ENCODE measurements at places on chromosomes 11 and 22.
A peak's percentile ranks its signal among the peaks of the same experiment; 100 is the strongest.

DNA sequence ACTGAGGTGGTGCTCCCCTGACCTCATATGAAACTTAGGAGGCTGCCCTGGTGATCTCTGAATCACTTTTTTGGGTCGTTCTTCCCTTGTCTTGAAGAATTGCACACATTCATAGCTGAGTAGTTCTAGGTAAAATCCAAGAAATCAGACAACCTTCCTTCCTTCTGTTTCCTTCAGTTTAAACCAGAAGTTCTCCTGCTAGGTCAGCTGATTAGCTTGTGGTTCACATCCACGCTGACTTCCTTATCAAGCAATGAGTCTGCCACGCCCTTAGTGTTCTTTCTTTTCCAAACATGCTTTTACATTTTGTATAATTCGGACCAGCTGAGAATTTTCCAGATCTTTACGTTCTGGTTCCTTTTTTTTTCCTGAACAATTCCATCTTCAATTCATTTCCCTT lies 892.8 kb downstream of the NTM start:
- DNase-seq: no peak

DNA sequence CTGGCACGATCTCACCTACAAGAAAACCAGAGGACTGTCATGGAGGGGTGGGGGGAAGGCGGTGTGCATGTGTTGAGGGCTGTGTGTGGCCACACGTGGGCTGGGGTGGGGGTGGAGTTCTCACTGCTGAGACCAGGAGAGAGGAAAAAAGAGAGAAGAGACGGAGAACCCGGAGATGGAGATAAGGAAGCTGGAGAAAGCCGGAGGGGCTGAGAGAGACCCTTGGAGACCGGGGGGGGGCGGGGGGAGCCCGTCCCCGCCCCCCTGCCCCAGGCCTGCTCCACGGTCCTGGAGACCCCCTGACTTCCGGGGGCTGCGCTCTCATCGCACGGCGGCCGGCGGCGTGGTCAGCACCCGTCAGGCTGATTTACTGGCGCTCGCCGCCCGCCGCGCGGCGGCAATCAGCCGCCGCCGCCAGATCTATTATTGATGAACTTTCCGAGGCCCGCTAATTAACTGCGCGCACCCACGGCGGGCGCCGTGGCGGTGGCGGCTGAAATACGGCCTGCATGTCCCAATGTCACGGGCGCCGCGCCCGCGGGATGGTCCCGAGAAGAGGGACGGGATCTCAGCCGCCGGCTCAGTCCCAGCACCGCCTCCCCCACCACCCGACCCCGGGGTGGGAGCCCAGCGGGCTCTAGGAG lies 187.4 kb downstream of the MN1 start:
- no peak for DNase-seq

- no peak for DNase-seq
These were observed 58.4 kb downstream of the EFCAB6 start for GRCh38 chr22:43753688-43754087.

GRCh38 chr11:46122945-46123715 lies 1.9 kb upstream of the PHF21A start:
- DNase-seq: no peak

GRCh38 chr11:8033305-8034105 lies 46.4 kb downstream of the EIF3F start:
- DNase-seq: peak; percentile 41

DNA sequence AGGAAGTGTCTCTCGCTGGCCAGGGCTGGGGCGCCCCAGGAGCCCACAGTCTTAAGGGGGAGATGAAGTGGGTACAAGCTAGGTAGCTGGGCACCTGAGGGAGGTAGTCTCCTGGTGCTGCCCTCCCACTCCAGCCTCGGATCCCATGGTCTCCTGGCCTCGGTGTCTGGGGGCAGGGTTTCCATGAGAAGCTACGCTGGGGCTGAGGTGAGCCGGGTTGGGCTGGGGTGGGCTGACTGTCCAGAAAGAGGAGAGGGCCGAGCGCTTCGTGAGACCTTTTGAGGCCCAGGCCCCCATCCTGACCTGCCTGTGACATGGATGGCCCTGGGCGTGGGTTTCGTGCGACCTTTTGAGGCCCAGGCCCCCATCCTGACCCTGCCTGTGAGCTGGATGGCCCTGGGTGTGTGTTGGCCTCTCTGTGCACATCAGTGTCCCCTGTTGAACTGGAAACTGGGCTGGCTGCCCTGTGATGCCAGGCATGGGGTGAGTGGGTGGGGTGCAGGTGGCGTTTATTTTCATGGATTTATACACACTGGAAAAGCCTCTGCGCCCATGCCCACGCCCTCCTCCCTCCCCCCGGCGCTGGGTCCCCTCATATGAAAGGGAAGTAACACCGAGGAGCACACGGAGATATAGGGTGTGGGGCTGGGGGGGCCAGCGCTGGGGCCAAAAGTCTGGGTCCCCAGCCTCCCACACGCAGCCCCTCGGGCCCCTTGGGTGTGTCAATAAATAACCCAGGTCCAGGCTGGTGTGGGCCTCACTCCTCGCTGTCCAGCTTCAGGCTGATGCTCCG lies 8.6 kb downstream of the AIP start:
- no peak for DNase-seq

- no peak for DNase-seq
These were observed 135.8 kb upstream of the TIMP3 start for GRCh38 chr22:32665676-32666075.

- DNase-seq: no peak
These were observed 49.3 kb downstream of the PPME1 start for GRCh38 chr11:74220376-74220775.

DNA sequence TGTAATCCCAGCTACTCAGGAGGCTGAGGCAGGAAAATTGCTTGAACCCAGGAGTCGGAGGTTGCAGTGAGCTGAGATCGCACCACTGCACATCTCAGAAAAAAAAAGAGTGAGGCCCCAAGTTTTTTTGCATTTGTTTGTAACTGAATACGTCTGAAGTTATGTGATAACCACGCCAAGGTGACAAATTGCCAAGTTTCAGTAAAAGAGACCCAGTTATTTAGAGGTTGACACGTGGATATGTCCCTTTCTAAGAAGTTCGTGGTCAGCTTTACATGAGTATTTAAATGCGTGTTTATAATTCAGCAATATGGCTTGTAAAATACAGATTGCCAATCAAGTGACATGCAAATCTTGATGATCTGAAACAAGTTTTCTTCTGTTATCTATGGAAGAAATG lies 8.0 kb downstream of the PPARA start:
- no peak for DNase-seq
